NCI-H1092 (cell line): ENCODE measurements at places on chromosomes 7 and 10.

- peak; percentile 59 for DNase-seq
These were observed 173.9 kb downstream of the ARID5B start for GRCh38 chr10:62075414-62075813.

DNA sequence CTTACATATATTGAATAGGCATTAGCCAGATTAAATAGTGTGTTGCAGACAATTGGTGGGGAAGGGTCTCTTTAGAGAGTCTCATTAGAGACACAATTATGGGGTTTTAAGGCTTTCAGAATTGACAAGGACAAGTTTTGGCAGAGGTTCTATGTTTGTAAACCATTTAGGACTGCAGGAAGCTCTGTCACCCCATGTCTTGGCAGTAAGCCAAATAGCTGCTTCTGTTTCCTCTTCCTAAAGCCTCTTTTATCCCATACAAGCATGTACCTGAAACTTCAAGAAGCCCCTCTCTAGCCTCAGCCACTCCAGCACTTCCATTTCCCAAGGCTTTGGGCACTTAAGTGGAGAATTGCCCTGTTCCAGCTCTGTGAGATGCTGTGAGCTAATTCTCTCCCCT is 21.8 kb upstream of the LRRC4 start:
- DNase-seq, result peak; percentile 86

DNA sequence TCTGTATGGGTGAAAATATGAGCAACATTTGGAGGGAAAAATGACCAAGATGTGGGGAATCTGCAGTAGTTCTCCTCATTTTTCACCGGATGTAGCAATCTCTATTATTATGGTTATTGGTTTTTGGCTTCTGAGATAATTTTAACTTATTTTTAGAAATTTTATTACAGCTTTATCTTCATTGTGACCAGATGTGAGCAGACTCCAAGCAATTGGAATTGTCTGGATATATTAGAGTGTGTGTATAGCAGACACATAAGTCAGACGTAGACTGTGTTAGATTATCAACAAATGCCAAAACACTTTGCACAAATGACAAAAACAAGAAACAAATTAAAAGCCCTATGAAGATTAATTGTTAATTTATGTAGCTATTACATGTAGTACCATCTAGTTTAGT is 249.1 kb downstream of the DNAJB9 start:
- no peak for DNase-seq

- no peak for DNase-seq
These were observed 109.7 kb downstream of the RAMP3 start for GRCh38 chr7:45267262-45267661.

- no peak for DNase-seq
These were observed 88.8 kb upstream of the TNS3 start for GRCh38 chr7:47670729-47671128.

DNA sequence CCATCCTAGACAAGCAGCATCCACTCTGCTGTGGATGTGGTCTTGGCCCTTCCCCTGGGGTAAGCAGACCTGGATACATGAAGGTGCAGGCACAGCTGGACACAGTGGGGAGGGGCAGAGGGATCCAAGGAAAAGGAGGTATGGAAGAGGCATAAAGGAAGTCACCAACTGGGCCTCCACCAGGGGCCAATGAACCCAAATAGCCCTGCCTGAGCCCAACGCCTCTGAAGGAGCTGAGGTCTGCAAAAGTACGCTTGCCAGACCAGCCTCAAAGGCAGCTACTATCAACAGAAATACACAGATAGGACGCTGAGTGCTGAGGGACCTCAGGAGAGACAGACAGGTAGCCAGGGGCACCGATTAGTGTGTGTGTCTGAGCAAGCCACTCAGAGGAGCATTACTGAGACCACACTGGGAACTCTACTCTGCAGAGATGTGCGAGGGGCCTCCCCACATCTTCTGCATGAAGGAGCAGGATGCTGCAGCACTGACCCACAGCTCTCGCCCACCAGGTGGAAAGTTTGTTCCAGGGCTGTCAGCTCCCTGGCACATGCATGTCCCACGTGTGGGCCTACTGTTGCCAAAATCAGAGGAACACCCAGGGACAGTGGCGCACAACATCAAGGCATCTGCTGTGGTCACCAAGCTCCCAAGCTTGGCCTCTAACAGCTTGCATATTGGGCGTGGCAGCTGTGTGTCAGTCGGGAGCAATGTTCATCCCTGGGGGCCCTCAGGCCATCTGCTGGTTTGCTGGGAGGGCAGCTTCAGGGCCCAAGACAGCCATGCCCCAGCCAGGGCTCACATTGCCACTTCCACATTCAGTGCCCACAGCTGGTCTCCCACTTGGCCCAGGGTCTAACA is 40.0 kb downstream of the MKI67 start:
- DNase-seq, result no peak

- DNase-seq, result no peak
These were observed 26.6 kb downstream of the ZNF800 start for GRCh38 chr7:127365957-127366315.

GRCh38 chr7:129457101-129457500 is 22.9 kb downstream of the STRIP2 start:
- no peak for DNase-seq

DNA sequence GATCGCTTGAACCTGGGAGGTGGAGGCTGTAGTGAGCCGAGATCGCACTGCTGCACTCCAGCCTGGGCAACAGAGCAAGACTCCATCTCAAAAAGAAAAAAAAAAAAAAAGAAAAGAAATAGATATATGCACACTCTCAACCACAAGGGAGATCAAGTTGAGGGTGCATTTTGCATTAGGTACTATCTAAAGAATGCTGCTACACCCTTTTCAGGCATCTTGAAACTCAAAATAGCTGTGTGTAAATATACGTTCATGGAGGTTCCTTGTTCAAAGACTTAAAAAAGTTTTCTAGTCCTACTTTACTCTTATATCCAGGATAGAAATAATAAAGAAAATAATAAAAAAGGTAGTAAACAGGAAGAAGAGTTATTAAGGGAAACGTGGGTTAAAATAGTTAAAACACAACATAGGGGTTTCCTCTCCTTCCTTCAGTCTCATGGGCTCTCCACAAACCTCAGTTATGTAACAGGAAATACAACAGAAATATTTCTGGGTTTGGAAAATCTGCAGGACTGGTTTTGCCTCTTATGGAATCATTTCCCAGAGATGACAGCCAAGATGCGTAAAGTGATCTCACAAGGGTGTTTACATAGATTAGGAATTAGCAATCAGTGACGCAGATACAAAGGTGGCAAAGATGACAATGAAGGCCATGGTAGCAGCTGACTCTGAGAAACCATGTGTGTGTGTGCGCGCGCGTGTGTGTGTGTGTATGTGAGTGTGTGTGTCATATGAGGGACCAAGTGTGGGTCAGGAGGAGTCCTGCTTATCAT is 15.1 kb downstream of the STEAP4 start:
- DNase-seq, result no peak

- DNase-seq, result no peak
These were observed 10.4 kb downstream of the ADCY1 start for GRCh38 chr7:45584261-45585210.

- no peak for DNase-seq
These were observed 39.4 kb downstream of the SEMA3A start for GRCh38 chr7:84154991-84155781.

GRCh38 chr7:140297192-140297591 is 101.1 kb downstream of the SLC37A3 start:
- no peak for DNase-seq

DNA sequence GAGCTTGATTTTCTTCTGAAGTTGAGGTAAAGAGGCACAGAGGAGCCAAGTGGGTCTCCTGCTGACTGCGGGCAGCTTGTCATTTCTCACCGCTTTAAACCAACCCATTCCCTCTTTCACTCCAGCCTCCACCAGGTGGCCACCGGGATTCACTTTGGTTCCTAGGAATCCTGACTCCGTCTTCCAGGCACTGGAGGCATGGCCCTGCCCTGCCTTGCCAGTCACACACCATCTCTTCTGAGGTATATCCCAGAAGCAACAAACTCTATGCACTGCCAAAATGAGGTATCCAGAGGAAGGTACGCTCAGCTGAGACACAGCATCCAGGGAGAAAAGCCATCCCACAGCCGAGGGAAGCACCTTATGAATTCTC is 280.8 kb downstream of the TNS3 start:
- no peak for DNase-seq

- DNase-seq, result no peak
These were observed 30.3 kb downstream of the GSTO2 start for GRCh38 chr10:104299031-104299904.

GRCh38 chr7:47782022-47782421 is 166.2 kb downstream of the PKD1L1 start:
- DNase-seq, result no peak

DNA sequence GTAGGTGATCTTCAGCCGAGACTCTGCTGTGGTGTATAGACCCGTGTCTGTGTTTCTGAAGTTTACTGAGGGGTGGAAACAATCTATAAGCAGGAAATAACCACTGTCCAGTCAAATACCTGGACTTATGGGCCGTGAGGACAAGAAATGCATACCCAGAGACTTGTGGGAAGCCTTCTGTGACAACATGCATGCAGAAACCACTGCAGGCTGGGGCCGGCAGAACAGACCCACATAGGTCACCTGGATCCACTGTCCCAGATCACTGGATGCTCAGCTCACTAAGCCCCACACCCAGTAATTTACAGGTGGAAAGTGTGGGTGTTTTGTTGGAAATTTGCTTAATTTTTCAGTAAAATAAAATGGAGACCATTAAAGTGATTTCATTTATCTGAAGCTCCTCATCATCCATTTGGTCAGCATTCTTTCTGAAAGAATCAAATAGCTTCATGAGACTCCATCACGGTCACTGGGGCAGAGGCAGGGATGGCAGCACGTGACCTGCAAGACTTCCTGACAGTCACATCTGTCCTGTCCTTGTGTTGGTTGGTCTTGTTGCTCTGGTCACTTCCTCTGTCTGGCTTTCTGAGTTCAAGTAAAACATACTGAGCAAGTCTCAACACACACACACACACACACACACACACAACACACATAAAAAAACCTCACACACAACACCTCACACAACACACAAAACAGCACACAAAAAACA is 108.3 kb downstream of the TNS3 start:
- DNase-seq, result no peak

- DNase-seq, result no peak
These were observed 4.8 kb upstream of the BMPER start for GRCh38 chr7:33900501-33900900.

DNA sequence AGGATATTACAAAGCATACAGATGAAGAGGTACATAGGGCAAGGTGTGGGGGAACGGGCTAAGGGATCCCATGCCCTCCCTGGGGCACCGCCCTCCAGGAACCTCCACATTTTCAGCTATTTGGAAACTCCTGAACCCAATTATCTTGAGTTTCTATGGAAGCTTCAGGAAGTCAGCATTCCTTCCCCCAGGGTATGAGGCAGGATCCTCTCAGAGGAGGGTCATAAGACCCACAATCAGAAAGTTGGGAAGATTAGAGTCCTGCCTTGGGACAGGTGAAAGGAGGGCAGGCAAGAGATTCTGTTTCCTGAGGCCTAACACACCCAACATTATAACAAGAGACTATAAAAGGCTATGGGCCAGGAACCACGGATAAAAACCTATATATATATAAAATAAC is 98.0 kb downstream of the RALA start:
- no peak for DNase-seq

DNA sequence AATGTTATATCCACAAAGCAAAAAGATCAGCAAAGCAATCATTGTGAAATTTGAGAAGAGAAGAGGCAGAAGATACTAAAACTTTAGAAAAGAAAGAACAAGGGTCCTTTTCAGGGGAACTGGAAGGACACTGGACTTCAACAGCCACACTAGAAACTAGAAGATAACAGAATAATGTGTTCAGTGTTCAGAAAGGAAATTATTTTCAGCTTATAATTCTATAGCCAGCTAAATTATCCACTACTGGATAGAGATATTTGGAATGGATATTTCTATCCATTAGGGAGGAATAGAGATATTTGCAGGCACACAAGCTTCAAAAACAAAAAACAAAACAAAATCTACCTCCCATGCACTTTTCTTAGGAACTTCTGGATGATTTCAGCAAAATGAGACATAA is 12.8 kb downstream of the ANXA11 start:
- DNase-seq, result no peak

DNA sequence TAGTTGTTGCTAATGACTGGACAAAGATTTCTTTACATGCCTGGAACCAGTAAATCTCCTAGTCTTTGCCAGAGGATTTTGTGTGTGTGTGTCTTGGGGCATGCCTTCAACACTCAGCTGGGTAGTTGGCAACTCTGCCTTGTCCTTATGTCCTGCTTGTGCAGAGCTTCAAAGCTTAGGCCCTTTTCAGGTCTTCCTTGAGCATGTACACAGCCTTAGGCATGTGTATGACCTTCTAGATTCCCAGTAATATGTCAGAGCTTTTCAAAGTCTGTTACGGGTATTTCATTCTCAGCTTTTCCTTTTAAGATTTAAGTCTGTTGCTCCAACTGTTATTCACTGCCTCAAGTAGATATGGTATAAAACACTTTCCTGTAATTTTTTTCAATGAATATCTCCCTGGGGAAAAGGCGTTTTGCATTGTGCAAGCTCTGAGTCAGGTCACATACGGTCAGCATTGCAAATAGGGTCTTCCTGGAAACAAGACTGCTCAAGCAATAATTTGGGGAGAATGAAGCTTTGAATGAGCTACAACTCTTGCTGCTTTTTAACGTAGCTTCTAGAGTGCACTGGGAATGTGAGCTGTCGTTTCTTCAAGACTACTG is 25.5 kb downstream of the SHOC2 start:
- no peak for DNase-seq

DNA sequence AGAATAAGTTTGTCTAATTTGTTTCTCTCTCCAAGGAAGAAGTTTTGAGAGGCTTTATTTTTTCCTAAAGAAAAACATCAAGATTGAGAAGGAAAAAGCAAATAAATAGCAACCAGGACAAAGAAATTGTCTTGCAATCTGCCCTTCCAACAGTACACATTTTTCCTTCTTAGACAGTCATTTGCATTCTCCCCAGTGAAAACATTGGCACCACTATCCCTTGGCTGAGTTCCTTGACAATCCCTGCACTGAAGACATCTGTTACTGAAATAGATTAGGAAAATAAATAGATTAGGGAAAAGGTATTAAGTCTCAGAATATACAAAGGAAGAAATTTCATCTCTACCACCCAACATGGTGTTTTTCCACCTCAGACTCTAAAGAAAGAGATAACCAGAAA is 12.2 kb upstream of the TMEM243 start:
- DNase-seq, result peak; percentile 14

- DNase-seq, result no peak
These were observed 918 bp upstream of the STRA8 start for GRCh38 chr7:135232720-135233119.

- no peak for DNase-seq
These were observed 8.8 kb downstream of the ADAMTS14 start for GRCh38 chr10:70680899-70681730.

GRCh38 chr10:23190872-23191763 is 994 bp upstream of the PTF1A start:
- no peak for DNase-seq
